Hypothalamus (tissue), 51 donors: ENCODE measurements at places on chromosomes 3 and 15.

GRCh38 chr3:71629711-71630110 lies 46.2 kb upstream of the FOXP1 start:
- DNase-seq, result no peak

DNA sequence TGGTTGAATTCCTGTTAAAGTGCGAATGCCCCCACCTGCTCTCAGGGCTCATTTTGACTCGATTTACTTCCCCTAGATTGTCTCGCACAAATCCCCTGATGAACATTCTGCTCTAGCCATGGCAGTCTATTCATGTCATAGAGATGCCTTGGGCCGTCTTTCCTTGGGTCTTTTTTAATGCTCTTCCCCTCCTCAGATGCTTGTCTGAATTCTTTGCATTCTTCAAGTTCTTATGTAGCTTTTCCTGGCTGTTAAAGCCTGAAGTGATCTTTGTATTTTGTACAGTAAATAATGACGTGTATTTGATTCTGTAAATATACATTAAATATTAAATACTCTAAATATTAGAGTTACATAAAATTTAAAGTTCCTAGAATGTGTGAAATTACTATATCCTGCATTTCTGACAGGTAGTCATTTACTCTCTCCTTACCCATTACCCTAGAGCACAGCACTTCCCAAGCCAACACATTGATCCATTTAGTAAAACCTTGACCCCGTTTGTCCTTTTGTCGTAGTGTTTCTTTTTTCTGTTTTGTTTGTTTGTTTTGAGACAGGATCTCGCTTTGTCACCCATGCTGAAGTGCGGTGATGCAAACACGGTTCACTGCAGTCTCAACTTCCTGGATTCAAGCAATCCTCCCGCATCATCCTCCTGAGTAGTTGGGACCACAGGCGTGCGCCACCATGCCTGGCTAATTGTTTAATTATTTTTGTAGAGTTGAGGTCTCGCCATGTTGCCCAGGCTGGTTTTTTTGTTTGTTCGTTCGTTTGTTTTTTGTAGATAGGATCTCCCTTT lies 47.9 kb downstream of the YEATS2 start:
- no peak for DNase-seq

DNA sequence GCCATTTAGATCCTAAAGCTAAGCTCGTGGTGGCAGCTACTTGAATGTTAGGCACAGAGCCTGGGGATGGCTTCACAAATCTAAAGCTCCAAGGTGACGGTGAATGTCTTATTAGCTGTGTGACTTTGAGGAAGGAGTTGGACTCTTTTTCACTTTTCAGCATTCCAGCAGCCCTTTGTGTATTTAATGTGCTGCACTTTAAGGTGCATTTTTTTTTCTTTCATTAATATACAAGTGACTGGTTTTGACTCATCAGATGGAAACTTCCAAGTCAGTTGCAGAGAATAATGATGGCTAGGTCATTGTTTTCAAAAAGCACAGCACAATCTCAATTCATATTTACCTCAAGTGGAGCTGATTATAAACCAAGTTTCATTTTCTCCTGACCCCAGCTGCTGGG lies 55.8 kb downstream of the TMED3 start:
- no peak for DNase-seq

- DNase-seq, result no peak
These were observed 6.9 kb downstream of the ACAD11 start for GRCh38 chr3:132652640-132653270.

GRCh38 chr15:47742742-47743141 lies 25.4 kb downstream of the SEMA6D start:
- no peak for DNase-seq
